DMS153 (cell line): ENCODE measurements at places on chromosomes 7 and 10.

- no peak for DNase-seq
Observed at GRCh38 chr7:75971961-75972763, 22.2 kb downstream of the TMEM120A start.

DNA sequence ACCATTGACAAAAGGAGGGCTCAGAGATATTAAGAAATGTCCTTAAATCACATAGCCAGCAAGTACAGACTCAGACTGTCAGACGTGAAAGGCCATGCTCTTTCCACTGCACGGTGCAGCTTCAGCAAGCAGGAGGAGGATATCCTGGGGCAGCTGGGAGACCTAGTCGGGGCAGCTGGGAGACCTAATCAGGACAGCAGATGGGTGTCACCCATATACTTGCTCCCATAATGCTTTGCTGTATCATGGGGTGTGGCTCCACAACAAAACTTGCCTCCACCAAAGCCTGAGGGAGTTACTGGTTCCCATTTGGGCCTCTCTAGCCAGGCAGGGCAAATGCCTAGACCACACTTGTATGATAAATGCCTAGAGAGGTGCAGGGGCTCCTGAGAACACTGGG, 55.4 kb downstream of the GRID1 start:
- no peak for DNase-seq

DNA sequence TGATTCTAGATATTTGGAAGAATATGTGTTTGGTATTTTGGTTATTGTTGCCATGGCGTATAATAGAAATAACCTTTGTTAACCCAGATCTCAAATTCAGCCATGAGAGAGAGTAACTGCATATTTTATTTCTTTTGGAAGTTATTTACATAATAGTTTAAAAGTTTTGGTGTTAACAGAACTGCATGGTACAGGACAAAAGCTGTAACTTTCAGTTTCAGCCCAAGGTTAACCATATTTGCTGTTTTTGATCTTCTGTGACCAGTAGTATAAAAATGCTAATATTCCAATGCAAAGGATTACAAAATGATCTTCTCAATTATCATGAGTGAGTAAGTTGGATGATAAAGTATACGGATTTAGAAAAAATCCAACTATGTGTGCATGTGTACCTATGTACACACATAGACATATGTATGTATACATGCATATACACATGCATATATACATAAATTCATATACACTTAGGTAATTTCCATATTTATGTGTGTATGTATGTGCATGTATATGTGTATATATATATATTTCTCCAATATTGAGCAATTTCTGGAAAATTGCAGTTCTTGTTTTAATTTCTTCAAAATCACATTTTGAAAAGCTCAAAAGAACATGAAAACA, 38.0 kb upstream of the PIP4K2A start:
- DNase-seq, result no peak

- no peak for DNase-seq
Observed at GRCh38 chr10:62538606-62539005, 164.4 kb downstream of the ZNF365 start.

GRCh38 chr7:90613088-90613498, 17.0 kb downstream of the CDK14 start:
- no peak for DNase-seq

DNA sequence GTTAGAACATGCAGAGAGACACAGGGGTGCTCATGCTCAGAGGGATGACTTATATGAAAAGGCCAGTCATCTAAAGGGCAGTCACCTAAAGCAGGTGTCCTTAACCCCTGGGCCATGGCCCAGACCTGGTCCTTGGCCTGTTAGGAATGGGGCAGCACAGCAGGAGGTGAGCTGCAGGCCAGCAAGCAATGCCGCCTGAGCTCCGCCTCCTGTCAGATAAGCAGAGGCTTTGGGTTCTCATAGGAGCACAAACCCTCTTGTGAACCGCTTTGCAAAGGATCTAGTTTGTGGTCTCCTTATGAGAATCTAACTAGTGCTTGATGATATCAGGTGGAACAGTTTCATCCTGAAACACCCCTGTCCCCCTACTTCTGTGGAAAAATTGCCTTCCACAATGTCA, 14.5 kb downstream of the ANKRD7 start:
- DNase-seq, result no peak

GRCh38 chr7:138324941-138325340, 135.1 kb upstream of the TRIM24 start:
- no peak for DNase-seq

DNA sequence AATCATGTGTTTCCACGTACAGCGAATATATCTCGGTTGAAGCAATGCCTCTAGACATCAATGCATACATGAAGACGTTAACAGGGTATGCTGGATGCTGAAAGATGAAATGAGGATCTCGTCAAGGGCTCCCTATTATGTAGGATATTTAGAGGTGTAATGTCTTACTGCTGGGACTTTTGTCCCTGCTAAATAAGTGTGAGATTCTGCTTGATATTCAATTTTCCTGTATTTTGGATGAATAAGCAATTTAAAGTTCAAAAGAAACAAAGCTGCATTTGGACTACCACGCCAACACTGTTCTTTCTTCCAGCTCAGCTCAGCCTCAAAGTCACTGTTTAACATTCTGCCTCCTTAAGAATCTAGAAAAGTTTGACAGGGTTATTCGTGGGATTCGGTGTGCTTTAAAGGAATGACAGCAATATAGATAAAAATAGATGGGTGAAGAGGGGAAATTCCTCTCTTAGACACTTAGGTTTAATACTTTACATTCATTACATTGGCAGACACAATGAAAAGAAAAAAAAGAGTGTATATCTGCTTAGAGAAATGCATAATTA, 110.1 kb upstream of the RHEB start:
- no peak for DNase-seq

DNA sequence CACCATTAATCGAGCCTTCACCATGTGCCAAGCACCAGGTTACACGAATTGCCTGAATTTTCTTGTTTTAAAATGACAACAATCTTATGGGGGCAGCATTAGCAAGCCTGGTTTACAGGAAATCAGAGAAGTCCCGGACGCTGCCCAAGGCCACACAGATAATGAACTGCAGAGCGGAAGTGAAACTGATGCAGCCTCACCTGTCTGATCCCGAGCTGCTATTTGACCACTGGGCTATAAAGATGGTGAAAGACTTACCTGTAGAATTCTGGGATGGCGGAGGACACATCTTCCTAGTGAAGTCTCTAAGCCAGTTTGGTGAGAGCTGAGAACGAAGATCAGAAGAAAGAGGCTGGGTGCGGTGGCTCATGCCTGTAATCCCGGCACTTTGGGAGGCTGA, 21.7 kb upstream of the GALNTL5 start:
- DNase-seq, result no peak

DNA sequence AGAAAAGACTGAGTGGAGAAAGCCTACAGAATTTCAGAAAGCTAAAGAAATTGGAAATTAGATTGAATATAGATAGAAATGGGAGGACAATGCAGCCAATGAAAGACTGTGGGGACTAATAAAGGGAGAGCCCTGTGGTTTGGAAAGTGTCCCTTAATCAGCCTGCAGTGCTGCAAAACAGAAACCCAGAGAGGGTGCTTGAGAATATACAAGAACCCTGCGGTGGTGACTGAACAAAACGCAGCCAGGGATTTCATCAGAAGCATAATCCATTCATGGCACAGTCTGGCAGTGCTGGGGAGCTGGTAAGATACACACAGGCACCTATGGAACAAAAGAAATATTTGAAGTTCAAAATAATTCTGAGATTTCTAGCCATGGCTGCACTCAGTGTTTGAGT, 19.1 kb downstream of the CEP41 start:
- peak; percentile 72 for DNase-seq

GRCh38 chr10:88754287-88754686, 5.5 kb upstream of the LIPN start:
- no peak for DNase-seq

- DNase-seq, result no peak
Observed at GRCh38 chr7:30157204-30157603, 22.4 kb downstream of the MTURN start.

DNA sequence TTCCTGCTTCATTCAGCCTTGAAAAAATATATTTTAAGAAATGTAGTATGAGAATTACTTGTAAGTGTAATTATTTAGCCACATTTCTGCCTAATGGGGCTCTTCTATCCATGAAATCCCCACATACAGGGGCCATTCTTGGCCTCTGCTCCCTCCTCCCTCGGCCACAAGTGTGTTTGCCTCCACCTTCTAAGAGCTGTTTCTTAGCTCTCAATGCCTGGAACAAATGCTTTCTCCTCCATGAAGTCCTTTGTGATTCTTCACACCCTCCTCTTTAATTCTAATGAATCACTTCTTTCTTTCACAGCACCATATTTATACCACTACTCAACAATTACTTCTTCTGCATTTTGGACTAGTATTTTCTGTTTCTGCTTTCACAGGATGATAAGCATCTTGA, 88.8 kb upstream of the BET1 start:
- DNase-seq, result no peak

GRCh38 chr10:3625959-3626751, 158.9 kb downstream of the KLF6 start:
- DNase-seq, result no peak

DNA sequence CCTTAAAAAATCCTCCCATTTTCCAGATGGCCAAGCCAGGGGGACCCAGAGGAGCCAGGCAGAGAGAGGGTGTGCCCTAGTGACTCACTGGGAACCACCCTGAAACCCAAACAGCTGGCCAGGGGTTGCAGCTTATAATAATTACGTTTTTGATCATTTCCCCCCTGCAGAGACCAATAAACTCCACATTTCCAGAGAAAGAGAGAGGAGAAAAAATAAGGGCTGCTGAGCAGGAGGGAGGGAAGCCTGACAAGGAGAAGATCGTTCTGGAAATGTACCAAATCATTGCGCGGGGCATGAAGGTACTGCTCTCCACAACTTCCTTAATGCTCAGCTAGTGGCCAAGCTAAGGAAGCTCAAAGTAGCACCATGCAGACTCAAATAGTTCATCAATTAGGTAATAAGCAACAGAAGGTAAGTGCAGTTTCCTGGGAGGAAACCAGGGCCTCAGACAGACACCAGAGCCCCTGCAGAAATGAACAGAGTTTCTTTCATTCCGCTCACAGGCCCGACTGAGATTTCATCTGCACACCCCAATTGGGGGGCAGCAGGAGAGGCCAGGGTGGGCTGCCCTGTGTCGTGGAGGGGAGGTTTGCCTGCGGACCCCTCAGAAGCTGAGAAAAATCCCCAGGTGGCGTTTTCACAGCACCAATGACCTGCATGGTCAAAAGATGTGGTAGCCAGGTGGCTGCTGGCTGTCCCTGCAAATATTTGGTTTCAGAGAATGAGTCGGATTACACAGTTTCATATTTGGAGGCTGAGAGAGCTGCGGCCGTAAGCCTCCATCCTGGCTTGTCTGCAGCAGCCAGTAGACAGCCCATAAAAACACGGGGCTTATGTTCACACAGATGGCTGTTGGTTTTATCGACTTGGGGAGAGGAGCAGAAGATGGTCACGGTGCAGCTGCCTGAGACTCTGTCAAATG, 153.2 kb upstream of the LYZL2 start:
- no peak for DNase-seq

GRCh38 chr10:108848046-108848445, 1075.3 kb downstream of the XPNPEP1 start:
- DNase-seq, result no peak

GRCh38 chr7:151010307-151011096, 13.8 kb downstream of the ATG9B start:
- DNase-seq, result no peak

DNA sequence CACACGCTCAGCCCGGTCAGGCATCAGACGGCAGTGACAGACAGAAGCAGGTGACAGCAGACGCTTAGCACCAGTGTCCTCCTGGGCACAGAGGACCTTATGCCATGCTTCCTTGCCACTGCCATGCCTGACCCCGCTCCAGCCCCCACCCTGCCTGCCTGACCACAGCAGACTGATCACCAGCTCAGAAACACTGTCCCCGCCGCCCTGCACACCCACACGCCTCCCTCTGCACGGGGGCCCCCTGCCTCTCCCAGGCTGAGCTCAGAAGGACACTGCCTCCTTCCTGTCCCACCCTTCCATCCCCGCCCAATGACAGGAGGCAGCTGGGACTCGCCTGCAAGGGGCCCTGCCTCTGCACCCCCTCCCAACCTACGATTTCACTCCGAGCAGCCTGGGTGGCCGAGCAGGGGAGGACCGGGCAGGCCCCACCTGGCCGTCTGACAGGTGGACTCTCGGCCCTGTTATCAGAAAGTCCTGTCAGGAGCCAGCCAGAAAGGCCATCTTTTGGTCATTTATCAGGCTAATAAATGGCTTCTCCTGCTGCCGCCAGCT, 183.4 kb downstream of the ELFN1 start:
- DNase-seq, result no peak

GRCh38 chr7:1928645-1929348, 258.7 kb downstream of the ELFN1 start:
- peak; percentile 87 for DNase-seq

GRCh38 chr10:3807211-3807927, 22.4 kb upstream of the KLF6 start:
- DNase-seq, result no peak

- DNase-seq, result peak; percentile 47
Observed at GRCh38 chr7:113775401-113775800, 143.4 kb downstream of the PPP1R3A start.

GRCh38 chr10:42979721-42980467, 97.0 kb upstream of the RET start:
- DNase-seq, result no peak

GRCh38 chr10:126302476-126302756, 85.9 kb downstream of the ADAM12 start:
- no peak for DNase-seq

DNA sequence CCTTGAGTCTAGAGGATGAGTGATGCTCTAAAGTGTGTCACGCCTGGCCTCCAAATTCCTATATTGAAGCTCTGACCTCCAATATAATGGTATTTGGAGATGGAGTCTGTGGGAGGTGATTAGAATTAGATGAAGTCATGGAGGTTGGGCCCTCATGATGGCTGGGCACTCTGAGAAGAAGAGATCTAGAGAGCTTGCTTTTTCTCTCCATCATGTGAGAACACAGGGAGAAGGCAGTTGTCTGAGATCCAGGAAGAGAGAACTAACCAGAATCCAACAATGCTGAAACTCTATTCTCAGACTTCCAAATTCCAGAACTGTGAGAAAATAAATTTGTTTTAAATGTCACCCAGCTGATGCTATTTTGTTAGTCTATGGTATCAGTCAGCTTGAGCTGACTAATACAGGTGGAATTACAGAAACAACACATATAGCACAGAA, 15.1 kb downstream of the RNF216 start:
- no peak for DNase-seq

DNA sequence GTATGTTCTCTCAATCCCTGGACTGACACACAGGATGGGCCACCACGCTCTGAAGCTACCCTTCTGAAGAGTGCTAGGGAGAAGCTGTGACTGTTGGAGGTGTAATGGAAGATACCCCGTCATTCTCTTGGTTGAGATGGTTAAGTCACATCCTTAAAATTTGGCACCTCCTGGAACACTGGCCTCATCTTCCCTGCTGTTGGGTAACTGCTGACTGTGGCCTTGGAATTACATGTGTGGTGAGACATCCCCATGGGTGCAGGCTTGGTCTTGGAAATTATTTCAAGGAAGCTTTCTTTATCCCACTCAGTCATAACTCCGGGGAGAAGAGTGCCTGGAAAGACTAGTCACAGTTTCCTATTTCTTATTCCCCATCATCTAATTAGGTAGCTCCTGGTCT, 62.0 kb downstream of the LRMDA start:
- DNase-seq, result no peak
